Left lung (tissue), 14 donors: ENCODE measurements at places on chromosomes 3 and 15. TPM values are rescaled to one million over a fixed set of nuclear protein-coding genes. Genes with fewer than 3 reads are reported as not detected.
A peak's percentile ranks its signal among the peaks of the same experiment; 100 is the strongest.

GRCh38 chr15:51067510-51067909 lies 27.2 kb downstream of the TNFAIP8L3 start:
- no peak overlapping the region for H3K4me3 ChIP-seq
- no peaks in the 10 kb centered on the region for H3K36me3 ChIP-seq
- H3K4me1 ChIP-seq = no peaks in the 10 kb centered on the region
- no peak overlapping the region for H3K27ac ChIP-seq

DNA sequence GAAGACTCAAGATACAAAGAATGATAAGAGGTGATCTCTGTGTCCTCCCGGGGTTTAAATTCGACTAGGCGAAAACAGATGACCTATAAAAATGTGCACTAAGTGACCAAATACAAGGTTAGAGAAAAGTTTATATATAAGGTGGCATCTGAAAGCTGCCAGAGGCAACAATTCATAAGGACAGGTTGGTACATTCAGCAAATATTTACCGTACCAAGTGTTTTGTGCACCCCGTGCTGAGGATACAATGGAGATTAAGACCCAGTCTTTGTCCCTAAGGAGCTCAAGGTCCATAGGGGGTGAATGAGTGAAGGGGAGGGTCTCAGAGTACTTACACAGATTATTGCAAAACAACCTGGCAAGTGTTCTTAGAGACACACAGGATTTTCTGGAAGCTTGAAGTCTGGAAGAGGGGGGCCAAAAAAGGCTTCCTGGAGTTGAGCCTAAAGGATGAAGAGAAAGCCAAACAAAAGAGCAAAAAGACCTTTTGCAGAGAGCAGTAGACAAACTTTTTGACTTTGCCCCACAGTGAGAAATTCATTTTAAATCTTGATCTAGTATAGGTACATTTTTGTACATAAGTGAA lies 71.4 kb upstream of the LRIG1 start:
- H3K36me3 ChIP-seq = no peaks in the 10 kb centered on the region
- no peaks in the 10 kb centered on the region for H3K27me3 ChIP-seq
- DNase-seq = no peak
- H3K4me3 ChIP-seq = no peak overlapping the region

GRCh38 chr15:99303907-99304306 lies 52.6 kb downstream of the LRRC28 start:
- no peak overlapping the region for H3K27ac ChIP-seq
- no peaks in the 10 kb centered on the region for H3K36me3 ChIP-seq
- no peak overlapping the region for H3K4me3 ChIP-seq
- H3K27me3 ChIP-seq = no peaks in the 10 kb centered on the region
- H3K4me1 ChIP-seq = no peaks in the 10 kb centered on the region
- DNase-seq = peak; percentile 83

GRCh38 chr15:52680761-52681160 lies 1.6 kb upstream of the ATOSA start:
- no peaks in the 10 kb centered on the region for H3K4me1 ChIP-seq
- H3K36me3 ChIP-seq = no peaks in the 10 kb centered on the region
- H3K27me3 ChIP-seq = no peaks in the 10 kb centered on the region
- no peak for DNase-seq
- H3K27ac ChIP-seq = no peak overlapping the region

DNA sequence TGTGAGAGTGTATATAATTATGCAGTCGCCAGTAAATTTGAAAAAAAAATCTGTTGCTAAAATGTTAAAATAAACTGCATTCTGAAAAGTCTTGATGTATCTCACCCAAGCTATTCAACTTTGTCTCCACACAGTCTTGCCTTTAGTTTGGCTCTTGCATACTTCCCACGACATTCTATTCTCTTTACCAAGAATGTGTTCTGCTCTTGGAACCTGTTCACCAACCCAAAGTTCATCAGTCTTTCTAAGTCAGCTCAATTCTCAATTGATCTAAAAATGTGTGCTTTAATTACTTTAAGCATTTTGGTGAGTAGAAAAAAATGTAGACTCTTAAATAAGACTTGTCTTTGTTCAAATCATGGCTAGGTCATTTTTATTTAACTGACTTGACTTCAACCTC lies 657.7 kb upstream of the TBL1XR1 start:
- no peaks in the 10 kb centered on the region for H3K27me3 ChIP-seq
- no peaks in the 10 kb centered on the region for H3K4me1 ChIP-seq
- no peak overlapping the region for H3K27ac ChIP-seq
- no peak for DNase-seq
- H3K4me3 ChIP-seq = no peak overlapping the region

GRCh38 chr15:45126535-45127158 lies 3.0 kb downstream of the DUOXA1 start:
- H3K4me3 ChIP-seq = no peak overlapping the region
- H3K27me3 ChIP-seq = peaks cover 75% of the 10 kb centered on the region
- no peaks in the 10 kb centered on the region for H3K36me3 ChIP-seq

CCNL1 gene
- total RNA-seq = 119 TPM

AKAP13 gene
- 346 TPM for total RNA-seq

SPSB4 gene
- total RNA-seq = 1.3 TPM

NEK10 gene
- 1.5 TPM for total RNA-seq

IL17RD gene
- 1.1 TPM for total RNA-seq

EPHB3 gene
- 8.1 TPM for total RNA-seq

- H3K36me3 ChIP-seq = no peaks in the 10 kb centered on the region
- no peaks in the 10 kb centered on the region for H3K4me1 ChIP-seq
- no peaks in the 10 kb centered on the region for H3K27me3 ChIP-seq
- H3K27ac ChIP-seq = no peak overlapping the region
- DNase-seq = no peak
Observed at GRCh38 chr3:62805580-62806277, 69.5 kb downstream of the CADPS start.
